Liver (tissue), 10 donors: ENCODE measurements at places on chromosomes 2 and 18. TPM values are rescaled to one million over a fixed set of nuclear protein-coding genes. Genes with fewer than 3 reads are reported as not detected.

CYP27C1 gene
- 0.08 TPM for total RNA-seq

- no peak overlapping the region for H3K27ac ChIP-seq
- H3K27me3 ChIP-seq: no peaks in the 10 kb centered on the region
- no peaks in the 10 kb centered on the region for H3K36me3 ChIP-seq
- no peak for DNase-seq
- no peak overlapping the region for H3K4me3 ChIP-seq
- no peaks in the 10 kb centered on the region for H3K4me1 ChIP-seq
These were observed 81.7 kb downstream of the GBX2 start for GRCh38 chr2:236086403-236086970.

DNA sequence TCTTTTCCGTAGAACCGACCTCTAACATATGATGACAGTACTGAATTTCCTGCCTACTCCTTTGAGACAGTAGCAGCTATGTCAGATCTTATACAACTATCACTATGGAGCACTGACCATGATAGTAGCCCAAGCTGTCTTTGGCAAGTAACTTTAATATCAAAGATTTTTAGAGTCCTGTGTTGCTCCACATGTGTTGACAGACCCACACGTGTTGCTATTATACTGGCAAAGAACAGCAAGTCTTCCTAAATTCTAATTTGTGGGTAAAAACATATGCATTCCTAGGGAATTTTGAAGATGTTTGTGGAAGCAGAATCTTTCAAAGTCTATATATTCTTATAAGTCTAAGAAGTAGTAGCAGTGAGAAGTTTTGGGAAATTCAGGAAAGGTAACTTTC is 245.5 kb upstream of the HNMT start:
- no peaks in the 10 kb centered on the region for H3K27me3 ChIP-seq
- no peaks in the 10 kb centered on the region for H3K36me3 ChIP-seq
- DNase-seq: no peak
- no peak overlapping the region for H3K27ac ChIP-seq

- H3K36me3 ChIP-seq: no peaks in the 10 kb centered on the region
- no peaks in the 10 kb centered on the region for H3K4me1 ChIP-seq
- H3K4me3 ChIP-seq: no peak overlapping the region
- no peaks in the 10 kb centered on the region for H3K27me3 ChIP-seq
- H3K27ac ChIP-seq: no peak overlapping the region
- DNase-seq: no peak
These were observed 11.7 kb upstream of the GPC1 start for GRCh38 chr2:240423788-240424191.

DNA sequence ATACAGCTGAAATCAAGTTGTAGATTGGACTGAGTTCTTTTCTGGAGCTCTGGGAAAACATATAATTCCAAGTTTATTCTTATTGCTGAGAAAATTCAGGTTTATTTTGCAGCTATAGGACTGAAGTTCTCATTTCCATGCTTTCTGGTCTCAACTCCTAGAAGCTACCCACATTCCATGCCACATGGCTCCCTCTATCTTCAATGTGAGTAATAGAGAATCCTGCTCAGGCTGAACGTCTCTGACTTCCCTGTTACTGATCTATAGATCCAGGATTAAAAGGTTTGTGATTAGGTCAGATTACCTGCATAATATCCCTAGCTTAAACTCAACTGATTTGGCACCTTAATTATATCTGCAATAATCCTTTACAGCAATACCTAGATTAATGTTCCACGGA is 453.8 kb upstream of the MC4R start:
- no peak overlapping the region for H3K4me3 ChIP-seq
- H3K27me3 ChIP-seq: no peaks in the 10 kb centered on the region
- H3K4me1 ChIP-seq: no peaks in the 10 kb centered on the region
- DNase-seq: no peak
- no peak overlapping the region for H3K27ac ChIP-seq
